ENCODE measurements at places on chromosomes 7 and 10. TPM values are rescaled to one million over a fixed set of nuclear protein-coding genes. Genes with fewer than 3 reads are reported as not detected.

The IGF2BP3 gene
- total RNA-seq = 85.6 TPM

The OR13A1 gene
- total RNA-seq = not detected

The LIPJ gene
- total RNA-seq = not detected

The CTAGE8 gene
- total RNA-seq = not detected

The TRIM73 gene
- total RNA-seq = 0.50 TPM

The SFTPD gene
- total RNA-seq = not detected

The PRF1 gene
- not detected for total RNA-seq

The AKR1C4 gene
- not detected for total RNA-seq

The BCCIP gene
- 43.4 TPM for total RNA-seq

The CALCR gene
- total RNA-seq = 0.08 TPM

The SLC26A3 gene
- not detected for total RNA-seq

The UCN3 gene
- not detected for total RNA-seq

The STMP1 gene
- 18.7 TPM for total RNA-seq

The MALSU1 gene
- total RNA-seq = 188 TPM

Measured in SK-MEL-5 (cell line).